ENCODE measurements at places on chromosomes 13 and 19.

DNA sequence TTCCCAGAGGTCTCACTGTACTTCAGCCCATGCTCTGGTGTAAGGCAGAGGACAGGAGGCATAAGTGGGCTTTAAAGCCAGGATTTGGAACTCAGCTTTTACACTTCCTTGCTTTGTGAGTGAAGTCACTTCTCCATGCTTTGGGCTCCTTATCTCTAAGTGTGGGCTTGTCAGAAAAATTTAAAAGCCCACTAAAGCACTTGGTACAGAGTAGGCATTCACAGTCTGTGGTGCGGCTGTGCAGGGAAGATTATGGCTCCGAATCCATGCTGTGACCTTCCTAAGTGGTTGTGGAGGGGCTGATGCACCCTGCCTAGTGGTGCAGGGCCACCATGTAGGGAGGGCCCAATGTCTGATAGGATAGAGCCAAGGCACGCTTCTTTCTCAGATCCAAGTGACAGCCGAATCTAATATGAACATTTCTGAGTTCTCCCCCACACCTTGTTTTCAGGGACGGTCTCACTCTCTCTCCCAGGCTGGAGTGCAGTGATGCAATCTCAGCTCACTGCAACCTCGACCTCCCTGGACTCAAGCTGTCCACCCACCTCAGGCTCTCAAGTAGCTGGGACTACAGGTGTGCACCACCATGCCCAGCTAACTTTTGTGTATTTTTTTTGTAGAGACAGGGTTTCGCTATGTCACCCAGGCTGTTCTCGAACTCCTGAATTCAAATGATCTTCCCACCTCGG, 6.9 kb downstream of the TIMM29 start:
- no peak for DNase-seq

DNA sequence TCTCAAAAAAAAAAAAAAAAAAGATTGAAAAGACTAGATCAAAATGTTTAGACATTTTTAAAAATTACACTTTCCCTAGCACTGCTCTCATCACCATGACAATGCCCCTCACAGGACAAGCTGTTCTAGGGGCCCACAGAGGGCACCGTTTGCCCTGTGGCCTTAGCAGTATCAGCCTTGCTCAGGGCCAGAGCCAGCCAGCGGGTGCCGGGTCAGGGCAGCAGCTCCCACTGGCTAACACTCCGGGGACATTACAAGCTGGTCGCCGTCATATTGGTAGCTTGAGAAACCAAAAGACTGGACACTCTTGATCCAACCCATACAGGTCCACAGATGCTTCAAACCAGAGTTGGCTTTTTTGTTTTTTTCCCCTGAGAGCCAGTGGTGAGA, 18.0 kb downstream of the CAPN12 start:
- DNase-seq, result no peak

- DNase-seq, result no peak
Observed at GRCh38 chr19:28927456-28927855, 285.5 kb downstream of the UQCRFS1 start.

GRCh38 chr13:41694545-41695301, 237.4 kb downstream of the RGCC start:
- DNase-seq, result peak; percentile 88

GRCh38 chr13:110259651-110260050, 47.3 kb downstream of the COL4A1 start:
- DNase-seq, result no peak

DNA sequence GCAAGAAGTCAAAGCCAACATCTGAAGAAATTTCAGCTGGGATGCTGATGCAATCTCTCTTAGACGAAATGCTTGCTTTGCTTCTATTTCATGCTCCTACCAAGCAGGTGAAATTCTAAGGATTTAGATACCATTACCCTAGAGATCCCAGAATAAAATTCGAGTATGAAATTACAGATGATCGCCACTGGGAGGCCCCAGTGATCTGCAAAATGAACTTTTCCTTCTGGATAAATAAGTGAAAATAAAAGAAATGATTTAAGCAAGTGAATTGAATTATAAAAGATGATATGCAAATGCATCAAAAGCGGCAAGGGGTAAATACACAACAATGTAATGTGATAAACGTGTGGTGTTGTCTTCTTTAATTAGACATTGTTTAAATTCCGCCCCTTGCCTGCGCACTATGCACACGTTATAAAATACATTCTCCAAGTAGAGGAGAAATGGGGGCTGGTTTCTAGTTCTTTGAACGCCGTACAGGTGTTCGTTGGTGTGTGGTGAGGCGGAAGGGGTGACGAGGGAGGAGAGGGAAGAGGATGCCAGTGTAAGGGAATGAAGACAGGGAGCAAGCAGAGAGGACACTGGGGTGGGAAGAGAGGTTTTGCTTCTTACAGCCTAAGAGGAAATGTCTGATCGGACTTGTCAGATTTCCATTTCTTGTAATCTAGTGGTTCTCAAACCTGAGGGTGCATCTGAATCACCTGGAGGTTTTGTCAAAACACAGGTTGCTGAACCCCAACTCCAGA, 58.0 kb downstream of the ERCC5 start:
- no peak for DNase-seq

- DNase-seq, result no peak
Observed at GRCh38 chr13:71513411-71514033, 353.5 kb downstream of the DACH1 start.

DNA sequence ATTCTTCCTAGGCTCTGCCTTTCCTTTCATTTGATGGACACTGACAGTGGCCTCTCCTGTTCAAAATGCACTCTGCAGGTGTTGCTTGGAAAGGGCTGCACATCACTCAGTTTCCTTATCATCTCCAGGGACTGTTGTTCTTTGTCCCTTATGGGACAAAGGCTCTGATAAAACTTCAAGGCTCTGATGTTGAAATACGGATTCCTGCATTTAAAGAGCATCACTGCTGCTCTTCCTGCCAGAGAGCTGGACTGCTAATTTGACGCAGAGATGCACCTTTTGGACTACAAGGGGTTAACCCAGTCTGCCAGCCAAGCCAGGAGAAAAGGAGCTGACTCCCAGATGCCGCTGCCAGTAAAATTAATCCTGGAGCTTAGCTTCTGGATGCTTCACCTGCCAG, 952.1 kb downstream of the DIAPH3 start:
- DNase-seq, result no peak

DNA sequence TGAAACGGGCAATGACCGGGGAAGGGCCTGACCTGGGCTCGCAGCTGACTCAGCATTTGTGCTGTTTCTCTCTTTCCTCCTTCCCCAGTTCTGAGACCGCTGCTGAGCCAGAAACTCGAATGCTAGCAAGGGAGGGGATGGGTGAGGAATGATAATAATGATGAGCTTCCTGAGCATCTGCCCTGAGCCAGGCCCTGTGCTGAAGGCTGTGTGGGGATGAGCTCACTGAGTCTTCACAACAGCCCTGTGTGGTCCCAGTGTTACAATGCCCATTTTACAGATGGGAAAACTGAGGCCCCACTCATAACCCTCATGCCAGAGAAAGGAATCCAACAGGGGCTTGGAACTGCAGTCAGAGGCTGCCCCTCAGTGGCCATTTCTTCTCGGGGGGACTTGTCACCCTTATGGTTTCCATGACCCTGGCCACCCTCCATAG, 8.1 kb downstream of the SULT2B1 start:
- DNase-seq, result no peak

DNA sequence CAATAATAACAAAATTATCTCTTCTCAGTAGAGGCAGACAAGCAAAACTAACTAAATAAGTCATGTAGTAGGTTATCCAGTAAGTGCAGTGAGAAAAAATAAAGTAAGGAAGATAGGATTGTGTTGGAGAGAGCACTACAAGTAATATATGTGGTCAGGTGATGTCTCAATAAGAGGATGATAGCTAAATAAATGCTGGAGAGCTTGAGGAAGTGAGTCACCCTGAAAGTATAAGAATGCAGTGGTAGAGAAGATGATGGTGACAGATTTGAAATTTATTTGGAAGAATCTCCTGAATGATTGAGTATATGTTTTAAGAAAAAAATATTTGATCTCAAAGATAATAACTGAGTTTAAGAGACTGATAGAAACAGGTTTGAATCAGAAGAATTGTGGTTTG, 152.2 kb upstream of the PRR20A start:
- DNase-seq, result no peak

DNA sequence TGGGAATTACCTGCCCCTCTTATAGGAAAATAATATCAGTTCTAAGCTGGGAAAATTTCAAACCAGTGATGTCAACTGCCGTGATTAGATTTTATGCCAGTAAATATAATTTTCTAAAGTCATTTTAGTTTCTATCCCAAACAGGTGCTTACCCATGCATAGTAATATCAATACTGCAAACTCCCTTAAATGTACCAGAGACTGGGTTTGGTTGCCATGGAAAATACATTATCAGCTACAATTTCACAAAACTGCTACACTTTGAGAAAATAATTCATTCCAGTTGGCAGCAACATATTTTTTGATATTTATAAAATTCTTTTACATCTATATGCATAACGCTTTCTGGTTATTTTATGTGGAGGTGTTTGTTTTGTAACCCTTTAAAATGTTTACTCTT, 143.5 kb downstream of the SLC7A1 start:
- DNase-seq, result no peak

GRCh38 chr13:103945836-103946235, 879.6 kb upstream of the SLC10A2 start:
- DNase-seq, result no peak

DNA sequence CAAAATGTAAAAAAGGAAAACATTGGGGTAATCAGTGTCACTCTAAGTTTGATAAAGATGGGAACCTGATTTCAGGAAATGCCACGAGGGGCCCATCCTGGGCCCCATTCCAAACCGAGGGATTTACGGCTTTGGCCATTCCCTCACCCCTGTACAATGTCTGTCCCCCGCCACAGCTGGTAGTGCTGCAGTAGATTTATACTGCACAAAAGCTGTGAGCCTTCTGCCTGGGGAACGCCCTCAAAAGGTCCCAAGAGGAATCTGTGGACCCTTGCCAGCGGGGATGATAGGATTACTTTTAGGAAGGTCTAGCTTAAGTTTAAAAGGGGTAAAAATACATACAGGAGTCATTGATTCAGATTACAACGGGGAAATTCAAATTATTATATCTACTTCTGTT, 173.4 kb upstream of the SGCG start:
- DNase-seq, result no peak

GRCh38 chr13:78827471-78827870, 168.5 kb upstream of the OBI1 start:
- no peak for DNase-seq

- DNase-seq, result no peak
Observed at GRCh38 chr19:7874076-7874896, at the start of gene PRR36. PRR36 (minus strand) TSS chr19:7874390; CDS start chr19:7873689, 701 bp downstream.

DNA sequence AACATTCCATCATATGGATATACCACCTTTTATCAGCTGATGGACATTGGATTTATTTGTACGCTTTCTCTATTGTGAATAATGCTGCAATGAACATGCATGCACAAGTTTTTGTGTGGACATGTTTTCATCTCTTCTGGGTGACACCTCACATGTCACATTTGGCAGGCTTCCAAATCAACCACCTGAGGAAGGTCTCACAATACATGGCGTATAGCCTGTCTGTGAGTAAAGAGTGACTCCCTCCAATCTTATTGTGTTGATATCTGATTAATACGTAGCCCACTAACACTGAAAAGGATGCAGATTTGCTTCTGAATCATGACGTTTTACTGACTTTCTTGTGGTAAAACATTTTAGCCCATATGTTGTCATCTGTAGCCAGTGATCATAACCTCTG, 61.1 kb downstream of the SLC15A1 start:
- no peak for DNase-seq

- DNase-seq, result no peak
Observed at GRCh38 chr13:110571896-110572777, 10.6 kb upstream of the RAB20 start.

- no peak for DNase-seq
Observed at GRCh38 chr13:39245688-39246087, 207.4 kb downstream of the NHLRC3 start.

All from GM04503 (cell line).